ENCODE measurements at places on chromosomes 11 and 22.

GRCh38 chr11:28318871-28319270 is 210.7 kb downstream of the METTL15 start:
- DNase-seq: no peak

GRCh38 chr11:67371911-67372320 is 1.5 kb downstream of the CLCF1 start:
- DNase-seq: no peak

DNA sequence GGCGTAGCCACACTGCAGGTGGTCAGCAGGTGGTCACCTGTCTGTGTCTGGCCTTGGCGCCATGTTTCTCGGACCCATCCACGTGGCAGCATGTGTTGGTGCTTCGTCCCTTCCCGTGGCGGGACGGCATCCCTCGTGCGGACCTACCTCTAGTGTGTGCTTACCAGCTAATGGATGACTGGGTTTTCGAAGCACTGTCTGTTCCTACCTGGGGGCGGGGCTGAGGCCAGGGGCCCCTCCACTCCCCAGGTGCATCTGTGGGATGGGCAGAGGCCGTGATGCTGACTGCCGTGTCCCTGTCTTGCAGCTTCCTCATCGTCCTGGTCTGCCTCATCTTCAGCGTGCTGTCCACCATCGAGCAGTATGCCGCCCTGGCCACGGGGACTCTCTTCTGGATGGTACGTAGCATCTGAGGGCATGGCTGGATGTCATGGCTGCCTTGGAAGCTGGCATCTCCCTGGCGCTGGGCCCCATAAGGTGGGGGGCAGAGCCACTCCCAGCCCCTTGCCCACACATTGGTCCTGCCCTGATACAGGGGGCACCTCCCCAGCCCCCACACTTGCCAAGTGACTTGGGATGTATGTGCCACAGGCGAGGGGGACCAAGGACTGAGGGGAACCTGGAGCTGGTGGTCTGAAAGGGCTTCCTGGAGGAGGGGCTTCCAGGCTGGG is 82.9 kb downstream of the KCNQ1 start:
- DNase-seq: no peak

DNA sequence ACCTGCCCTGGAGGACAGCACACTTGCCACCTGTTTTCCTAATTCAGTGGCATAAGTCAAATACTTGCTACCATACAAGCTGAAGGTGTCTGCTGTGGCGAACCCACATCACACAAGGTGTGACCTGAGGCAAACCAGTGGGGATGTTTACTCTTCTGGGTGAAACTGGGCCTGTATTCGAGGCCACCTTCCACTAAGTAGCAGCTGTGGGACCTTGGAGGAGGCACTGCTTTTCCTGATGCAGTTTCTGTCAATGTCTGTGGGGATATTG is 927.4 kb downstream of the BRD1 start:
- no peak for DNase-seq

DNA sequence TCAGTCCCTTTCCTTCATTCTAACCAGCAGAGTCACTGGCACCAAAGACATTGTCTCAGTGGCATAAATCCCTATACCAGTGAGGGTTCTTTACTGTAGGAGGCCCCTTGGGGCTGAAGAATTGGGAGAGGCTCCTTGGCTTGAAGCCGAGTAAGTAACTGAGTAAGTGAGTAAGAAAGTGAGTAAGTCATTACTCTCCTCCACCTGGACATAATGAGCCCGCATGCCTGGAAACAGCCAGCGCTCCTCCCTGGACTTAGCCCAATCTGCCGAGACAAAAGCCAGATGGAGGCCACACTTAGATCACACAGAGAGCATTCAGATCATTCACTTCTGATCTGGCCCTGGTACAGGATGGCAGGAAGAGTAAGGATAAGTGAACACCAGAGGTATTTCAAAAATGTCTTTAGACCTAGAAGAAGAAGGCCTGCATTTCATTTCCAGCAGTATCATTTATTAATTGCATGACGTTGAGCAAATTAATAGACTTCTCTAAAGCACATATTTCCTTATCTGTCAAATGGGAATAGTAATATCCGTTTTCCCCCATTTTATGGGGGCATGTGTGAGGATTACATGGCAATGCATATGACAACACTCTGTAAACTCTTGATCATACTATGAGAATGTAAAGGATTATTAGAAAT is 8.2 kb upstream of the MICAL3 start:
- DNase-seq: no peak

DNA sequence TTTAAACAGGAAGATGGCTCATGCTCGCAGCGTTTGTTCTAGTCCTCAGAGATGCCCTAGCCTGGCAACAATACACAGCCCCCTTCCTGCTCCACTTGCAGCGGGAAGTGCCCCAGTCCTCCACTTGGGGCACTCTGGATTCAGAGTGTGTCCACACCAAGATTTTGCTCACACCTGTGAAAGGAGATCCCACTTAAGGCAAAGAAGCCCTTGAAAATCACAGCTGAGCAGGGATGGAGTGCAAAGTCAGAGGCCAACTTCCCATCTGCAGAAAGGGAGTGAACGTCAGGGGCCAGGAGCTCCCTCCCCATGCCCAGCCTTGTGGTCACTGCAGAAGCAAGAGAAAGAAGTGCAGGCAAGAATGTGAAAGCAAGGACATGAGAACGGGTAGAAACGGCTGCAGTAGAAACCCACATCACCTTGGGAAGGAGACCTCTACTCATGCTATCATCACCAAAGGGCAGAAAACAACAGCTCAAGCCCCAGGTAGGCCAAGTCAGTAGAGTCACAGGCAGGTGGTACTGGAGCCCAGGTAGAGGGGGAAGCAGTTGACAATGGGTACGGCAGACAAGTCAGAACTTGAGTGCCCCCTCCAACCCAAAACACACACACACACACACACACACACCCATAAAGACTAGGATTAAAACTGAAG is 157.4 kb downstream of the BUD13 start:
- no peak for DNase-seq

- DNase-seq: no peak
Measured at GRCh38 chr11:45806072-45806933, 1.4 kb downstream of the SLC35C1 start.

DNA sequence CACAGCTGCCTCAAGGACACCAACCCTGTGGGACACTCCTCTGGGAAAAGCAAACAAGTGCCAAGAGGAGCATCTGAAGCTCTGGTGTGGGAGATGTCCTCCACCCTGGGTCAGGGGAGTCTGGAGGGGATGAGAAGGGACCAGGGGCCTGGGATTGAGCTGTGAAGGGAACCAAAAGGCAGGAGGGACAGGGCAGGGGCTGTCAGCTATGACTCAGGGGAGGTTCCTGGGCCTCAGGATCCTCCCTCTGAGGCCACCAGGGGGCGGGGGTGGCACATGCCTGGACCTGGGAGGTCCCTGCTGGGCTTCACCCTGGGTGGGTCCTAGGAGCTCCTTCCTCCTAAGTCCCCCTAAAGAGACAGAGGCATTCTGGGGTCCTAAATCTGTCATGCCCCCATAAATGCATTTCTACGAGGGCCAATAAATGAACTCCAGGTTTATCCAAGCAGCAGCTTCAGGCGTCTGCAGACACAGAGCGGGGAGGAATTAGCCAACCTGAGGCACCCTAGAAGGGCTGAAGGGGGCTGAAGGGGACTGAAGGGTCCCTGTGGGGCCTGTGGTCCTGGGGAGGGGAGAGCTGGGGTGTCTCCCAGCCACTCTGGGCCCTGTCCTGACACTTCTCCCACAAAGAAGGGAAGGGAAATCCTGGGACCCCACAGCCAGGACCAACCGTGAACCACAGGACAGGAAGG is 31.9 kb upstream of the IGLL5 start:
- DNase-seq: no peak

- DNase-seq: no peak
Measured at GRCh38 chr11:66962801-66963200, 4.6 kb upstream of the PC start.

- DNase-seq: no peak
Measured at GRCh38 chr22:29117799-29118477, 45.1 kb downstream of the KREMEN1 start.

DNA sequence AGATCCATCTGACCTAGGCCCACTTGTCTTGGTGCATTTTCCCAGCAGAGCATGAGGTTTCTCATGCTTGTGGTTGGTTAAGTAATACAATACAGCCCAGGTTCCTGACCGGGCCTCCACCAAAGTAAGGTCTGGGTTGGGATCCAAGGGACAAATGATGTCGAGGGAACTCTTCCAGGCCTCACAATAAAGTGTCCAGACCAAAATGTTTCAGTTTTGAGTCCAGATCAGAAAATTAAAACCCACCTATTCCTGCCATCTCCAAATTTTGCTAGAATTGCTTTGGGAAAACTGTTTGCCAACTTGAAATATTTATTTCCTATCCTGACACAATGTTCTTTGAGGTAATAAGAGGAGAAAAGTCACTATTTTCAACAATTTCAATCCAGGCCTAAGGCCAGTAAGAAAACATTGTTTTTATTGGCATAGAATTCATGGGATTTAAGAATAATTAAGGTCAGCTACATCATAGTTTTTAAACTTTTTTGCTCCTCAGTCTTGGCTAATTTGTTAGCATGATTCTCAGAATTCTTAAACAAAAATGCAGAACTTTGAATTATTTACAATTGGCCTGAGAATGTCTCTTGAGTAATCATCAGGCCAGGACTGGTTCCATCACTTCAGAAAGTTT is 51.4 kb downstream of the ME3 start:
- no peak for DNase-seq

DNA sequence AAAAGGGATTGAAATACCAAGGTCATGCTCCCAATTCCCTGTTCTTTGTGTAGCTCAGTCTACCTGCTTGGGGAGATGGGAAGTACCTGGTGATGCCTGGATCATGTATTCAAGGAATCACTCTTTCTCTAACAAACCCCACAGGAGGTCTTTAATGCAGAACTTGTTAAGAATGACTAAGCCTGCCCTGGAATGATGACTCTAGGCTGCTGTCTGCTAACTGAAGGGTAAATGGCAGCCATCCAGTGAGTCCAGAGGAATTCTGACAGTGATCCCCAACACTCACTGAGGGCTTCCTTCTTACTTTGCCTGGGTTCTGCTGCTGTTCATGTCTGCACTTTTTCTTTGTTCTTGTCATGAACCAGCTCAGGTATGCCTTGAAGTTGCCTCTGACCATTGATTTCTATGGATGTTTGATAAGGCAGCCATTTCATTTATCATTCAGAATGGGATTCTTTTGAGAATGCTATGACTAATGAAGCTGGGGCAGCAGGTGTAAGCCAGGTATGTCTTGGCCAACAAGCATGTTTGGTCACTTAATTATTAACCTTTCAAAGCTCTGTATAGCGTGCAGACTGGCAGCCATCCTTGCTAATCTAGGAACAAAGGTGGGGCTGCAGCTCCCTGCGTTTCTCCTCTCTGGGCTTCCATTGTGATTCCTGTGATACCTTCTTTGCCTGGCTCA is 11.4 kb downstream of the PRSS23 start:
- no peak for DNase-seq

DNA sequence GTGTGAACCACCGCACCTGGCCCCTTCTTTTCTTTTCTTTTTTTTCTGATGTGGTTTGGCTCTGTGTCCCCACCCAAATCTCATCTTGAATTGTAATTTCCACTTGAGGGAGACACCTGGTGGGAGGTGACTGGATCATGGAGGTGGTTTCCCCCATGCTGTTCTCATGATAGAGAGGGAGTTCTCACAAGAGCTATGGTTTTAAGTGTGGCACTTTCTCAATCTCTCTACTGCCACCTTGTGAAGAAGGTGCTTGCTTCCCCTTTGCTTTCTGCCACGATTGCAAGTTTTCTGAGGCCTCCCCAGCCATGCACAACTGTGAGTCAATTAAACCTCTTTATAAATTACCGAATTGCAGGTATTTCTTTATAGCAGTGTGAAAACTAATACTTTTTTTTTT is 4.9 kb upstream of the TCN2 start:
- no peak for DNase-seq

DNA sequence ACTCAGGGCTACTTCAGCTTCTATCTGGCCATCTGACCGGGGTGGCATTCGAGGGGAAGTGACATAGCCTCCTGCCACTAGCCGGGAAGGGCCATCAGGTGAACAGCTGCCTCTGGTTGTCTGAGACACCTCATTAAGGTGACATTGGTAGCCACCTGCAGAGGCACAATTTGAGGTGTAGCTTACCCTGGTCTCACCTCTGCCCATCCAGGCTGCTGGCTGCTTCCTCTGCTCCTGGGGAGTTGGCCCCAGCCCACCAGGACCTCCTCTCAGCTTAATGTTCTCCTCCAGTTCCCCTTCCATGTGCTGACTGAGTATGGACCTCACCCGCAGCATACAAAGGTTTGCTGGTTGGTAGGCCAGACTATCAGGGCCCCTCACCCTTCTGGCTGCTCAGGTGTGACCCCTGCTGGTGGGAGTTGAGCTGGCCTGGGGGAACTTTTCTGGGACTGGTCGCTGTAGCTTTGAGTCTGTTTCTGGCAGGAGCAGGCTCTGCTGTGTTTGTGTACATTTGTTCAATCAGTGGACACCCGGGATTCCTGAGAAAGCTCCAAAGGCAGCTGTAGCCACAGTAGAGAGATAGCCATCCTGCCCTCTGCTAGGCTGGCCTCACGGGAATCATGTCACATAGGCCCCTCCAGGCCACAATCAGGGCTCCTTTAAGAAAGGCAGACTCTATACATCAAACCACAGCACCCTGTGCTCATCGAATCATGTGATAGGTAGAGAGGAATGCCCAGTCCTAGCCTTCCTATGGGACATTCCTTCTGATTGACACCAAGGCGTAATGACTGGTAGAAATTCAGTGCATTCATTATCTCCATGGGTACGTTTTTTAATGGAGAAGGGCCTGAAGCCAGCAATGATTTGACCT is 295.1 kb upstream of the PLET1 start:
- no peak for DNase-seq

GRCh38 chr22:30253205-30253852 is 6.8 kb upstream of the LIF start:
- DNase-seq: no peak

- DNase-seq: no peak
Measured at GRCh38 chr11:67306769-67307544, 3.6 kb downstream of the SSH3 start.

DNA sequence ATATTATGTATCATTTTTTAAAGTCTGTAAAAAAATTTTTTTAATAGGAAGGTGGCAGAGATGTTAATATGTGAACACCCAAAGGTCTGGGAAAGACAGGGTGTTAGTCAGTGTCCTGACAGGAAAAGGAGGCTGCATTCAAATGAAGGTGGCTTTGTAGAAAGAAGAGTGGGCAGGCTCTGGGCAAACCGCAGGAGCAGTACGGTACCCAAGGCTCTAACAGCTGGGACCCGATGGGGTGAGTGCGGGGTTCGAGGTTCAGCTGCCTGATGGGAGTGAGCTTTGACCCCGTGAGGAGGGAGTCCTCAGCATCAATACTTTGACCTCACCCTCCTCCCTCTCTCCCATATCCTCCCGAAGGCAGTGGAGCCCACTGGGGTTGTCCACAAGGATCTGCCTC is 142.5 kb downstream of the C11orf91 start:
- DNase-seq: no peak

- DNase-seq: no peak
Measured at GRCh38 chr11:123973816-123974215, 3.8 kb downstream of the OR10S1 start.

Data from GOT3 (cell line).